ENCODE measurements at places on chromosomes 16 and 17.

DNA sequence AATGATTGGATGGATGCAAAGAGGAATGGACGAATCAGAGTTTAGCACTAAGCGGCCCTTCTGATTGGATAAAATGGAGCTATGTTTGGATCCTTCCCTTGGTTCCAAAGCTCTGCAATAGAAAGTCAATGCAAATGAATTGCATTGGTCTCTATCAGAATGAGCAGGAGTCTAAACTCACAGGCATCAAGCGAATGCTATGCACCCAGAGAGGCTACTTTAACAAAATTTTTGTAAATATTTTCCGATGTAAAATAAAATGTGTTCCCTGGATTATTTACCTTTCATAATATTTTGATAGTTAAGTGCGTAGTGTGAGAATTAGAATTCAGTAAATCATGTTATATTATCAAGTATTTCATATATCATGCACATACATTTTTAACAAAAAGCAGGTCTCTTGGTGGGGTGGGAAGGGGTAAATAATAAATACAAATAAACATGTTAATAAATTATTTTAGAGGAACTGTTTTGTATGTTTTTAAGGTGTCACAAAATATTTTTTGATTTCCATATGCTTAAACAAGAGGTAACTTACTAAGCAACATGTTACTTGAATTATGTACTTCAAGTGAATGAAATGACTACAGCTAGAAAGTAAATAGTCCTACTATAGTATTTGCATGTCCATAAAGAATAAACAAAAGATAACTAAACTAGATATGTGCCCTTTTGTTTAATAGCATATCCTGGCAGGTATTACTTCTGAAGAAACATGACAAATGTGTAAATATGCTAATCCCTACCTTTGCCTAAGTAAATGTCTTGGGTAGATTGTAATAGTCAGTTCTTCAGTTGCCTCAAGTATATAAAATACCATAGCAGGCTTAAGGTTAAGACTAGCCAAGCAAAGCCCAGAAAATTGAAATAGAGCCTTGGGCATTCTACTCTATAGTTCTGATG is 4.4 kb upstream of the UNK start:
- DNase-seq = no peak

GRCh38 chr16:20812510-20812909 is 6.2 kb downstream of the REXO5 start:
- DNase-seq = no peak

GRCh38 chr17:51258756-51259563 is 889 bp downstream of the MBTD1 start:
- peak; percentile 30 for DNase-seq

GRCh38 chr16:59470556-59470955 is 736.4 kb upstream of the GOT2 start:
- DNase-seq = no peak

GRCh38 chr17:73420897-73421296 is 109.1 kb upstream of the CDC42EP4 start:
- DNase-seq = no peak

DNA sequence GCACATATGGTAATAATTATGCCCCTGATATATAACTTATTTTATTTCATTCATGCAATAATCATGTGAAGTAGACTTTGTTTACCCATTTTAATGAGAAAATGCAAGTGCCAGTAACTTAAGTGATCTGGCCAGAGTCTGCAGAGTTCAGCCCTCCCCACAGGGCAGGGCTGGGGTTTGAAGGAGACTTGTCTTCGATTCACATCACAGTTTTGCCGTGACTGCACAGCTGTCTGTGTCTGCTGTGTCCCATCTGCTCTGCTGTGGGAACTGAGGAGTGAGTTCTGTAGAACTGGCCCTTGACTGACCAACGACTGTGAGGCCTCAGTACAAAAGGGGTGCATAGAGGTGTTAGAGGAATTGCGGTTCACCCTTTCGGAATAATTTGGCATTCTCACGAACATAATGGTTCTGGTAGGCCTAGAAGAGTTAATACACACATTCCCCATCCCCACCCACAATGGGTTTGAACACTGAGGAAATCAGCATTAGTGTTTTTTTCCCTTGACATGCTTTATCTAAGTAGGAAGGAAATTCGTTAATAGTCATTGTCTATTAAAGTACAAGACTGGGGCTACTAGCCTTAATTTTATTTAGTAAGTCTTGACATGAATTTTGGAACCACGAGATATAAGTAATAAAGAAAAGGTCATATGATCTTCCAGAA is 113.6 kb upstream of the MON1B start:
- no peak for DNase-seq

DNA sequence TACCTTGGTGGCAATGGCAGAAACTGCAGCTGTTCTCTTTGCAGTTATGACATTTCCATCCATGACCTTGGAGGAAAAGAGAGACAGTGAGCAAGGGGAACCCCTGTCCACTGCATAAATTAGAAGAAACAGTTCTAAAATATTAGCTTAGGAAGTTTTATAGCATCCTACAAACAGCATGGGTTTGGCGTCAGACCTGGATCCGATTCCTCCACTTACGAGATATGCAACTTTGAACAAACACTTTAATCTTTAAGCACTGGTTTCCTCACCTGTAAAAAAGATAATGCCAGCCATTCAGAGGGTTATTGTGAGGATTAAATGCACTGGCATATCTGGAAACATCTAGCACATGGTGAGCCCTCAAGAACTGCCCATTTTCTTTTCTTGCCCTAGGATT is 2.6 kb downstream of the CRYM start:
- DNase-seq = no peak

- DNase-seq = no peak
Measured at GRCh38 chr17:71032746-71033273, 863.5 kb downstream of the KCNJ2 start.

DNA sequence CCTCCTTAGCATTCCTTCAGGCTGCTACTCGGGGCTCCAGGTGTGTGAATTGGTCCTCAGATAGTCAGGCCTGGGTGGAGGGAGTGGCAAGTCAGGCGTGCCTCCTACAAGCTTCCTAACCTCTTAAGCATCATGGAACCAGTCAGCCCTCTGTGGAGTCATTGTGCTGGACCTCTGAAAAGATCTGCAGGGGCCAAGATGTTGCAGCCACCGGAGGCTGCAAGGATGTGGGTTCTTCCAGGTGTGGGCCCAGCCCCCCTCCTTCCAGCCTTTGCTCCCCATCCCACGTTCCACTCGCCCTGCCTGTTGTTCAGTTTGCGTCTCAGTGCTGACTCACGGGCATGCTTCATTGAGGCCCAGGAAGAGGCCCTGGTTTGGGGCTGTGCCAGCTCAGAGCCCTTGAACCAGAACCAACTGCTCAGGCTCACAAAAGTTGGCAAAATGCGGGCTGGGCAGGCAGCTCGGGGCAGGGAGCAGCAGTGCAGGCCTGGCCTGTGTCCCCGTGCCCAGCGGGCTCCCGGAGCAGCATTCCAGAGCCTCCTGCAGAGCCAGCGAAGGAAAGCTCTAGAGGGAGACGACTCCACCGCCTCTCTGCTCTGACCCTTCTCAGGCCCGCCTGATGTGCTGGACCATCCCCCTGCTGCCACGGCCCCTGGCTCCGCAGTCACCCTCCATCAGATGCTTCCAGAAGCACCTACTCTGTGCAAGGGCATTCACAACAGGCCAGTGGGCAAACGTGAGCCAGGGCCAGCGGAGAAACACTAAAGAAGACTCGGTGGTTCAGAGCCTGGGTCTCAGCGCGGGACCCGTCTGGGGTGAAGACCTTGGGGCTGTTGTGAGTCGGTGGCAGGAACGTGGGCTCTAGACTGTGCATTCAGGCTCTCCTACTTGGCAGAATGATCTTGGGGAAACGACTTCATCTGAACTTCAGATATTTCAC is 7.5 kb downstream of the LDHD start:
- DNase-seq = peak; percentile 84

- no peak for DNase-seq
Measured at GRCh38 chr17:8147805-8148404, 4.3 kb downstream of the PER1 start.

GRCh38 chr16:1182950-1183907 is 30.3 kb downstream of the CACNA1H start:
- no peak for DNase-seq

DNA sequence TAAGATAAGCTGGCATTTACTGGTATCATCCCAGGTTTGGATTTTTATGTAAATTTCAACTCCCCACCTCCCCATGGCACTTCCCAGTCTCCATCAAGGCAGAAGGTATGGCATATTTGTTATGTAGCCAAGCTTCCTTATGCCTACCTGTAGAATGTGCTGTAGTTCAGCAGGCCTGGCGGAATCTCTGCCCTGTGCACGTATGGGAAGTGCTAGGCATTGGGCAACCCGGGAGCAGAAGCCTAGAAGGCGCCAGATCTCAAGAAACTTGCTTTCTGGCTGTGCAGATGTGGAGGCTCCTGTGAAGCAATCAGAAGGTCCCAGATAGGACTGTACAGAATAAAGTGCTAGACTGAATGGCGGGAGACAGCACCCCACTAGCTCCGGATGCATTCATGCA is 64.7 kb downstream of the SNX20 start:
- no peak for DNase-seq

DNA sequence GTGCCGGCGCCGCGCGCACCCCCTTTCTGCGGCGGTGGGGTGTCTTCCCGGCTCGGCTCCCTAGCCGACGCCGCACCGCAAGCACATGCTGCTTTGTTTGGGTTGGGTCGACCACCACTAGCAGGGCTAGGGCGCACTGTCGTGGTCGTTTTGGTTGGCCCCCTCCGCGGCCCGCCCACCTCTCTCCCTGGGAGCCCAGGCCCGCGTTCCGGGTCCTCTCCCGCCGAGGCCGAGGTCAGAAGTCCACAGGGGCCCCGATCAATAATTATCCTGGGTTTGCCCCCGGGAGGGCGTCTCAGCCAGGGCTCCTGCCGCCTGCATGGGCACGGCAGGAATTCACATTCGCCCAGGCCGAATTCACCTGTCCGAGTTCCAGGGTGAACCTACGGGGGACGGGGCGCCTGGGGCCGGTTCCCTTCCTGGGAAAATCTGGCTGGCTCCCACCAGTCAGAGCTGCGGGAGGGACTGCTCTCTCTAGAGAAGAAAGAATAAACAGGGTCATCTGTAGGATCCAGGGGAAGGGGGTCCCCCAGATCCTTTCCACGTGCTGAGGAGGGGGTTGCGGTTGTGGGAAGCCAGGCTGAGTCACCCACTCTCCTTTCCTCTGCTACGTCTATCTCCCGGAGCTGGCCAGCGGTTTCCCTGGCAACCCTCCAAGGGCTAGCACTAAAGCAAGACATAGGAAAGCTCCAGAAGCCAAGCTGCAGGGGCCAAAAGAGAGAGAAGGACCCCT is 584 bp upstream of the STAT5B start:
- DNase-seq = peak; percentile 39

DNA sequence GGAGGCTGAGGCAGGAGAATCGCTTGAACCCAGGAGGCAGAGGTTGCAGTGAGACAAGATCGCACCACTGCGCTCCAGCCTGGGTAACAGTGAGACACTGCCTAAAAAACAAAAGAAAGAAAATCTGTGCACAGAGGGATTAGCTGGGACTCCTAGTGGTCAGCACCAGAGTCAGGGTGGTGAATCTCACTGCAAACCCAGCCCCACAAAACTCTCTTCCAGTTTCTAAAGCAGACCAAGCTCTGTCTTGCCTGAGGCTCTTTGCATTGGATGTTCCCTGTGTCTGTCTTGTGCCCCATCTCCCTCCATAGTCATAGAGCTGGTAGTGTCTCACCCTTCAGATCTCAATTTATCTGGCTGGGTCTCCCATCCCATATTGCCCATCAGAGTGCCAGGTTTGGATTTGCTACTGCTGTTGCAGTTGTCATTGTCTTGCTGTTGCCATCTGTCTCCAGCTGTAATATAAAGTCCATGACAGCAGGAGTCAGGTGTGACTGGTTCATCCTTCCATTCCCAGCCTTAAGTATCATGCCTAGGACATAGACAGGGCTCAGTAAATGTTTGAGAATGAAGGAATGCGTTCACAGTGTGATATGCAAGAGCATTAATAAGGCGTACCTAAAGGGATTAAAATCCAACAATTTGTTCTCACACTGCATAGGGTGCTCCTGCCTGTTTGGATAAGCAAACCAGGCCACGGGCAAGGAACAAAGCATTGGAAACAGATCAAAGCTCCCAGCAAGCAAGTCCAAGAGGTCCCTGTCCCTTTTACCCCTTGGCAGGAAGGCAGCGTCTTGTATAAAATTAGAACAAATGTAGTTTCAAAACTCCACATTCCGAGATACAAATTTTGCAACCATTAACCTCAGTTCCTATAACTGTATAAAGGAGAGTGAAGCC is 614.6 kb upstream of the CDH5 start:
- DNase-seq = no peak

DNA sequence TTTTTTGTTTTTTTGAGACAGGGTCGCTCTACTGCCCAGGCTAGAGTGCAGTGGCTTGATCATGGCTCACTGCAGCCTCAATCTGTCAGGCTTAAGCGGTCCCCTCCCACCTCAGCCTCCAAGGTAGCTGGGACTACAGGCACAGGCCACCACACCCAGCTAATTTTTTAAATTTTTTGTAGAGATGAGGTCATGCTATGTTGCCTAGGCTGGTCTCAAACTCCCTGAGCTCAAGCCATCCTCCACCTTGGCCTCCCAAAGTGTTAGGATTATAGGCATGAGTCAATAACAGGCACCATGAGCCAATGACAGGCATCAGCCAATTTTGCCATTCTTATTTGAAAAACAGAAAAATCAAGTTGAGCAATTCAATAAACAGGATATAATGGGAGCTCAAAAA is 125.0 kb downstream of the SPAG9 start:
- DNase-seq = no peak

DNA sequence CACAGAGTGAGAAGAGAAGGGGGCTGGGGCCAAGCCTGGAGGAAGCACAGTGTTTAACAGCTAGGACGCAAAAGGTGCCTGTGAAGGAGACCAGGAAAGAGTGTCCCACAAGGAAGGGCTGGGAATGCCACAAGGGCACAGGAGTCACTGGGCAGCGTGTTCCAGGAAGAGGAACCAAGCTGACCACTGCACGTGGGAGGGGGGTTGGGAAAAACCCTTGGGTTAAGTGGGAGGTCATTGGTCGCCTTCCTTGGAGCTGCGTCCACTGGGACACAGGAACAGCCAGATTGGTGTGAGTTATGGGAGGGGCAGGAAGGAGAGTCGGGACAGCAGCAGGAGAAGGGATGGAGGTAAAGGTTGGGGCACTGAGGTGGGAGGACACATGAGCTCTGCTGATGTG is 12.9 kb downstream of the TTYH2 start:
- DNase-seq = no peak

DNA sequence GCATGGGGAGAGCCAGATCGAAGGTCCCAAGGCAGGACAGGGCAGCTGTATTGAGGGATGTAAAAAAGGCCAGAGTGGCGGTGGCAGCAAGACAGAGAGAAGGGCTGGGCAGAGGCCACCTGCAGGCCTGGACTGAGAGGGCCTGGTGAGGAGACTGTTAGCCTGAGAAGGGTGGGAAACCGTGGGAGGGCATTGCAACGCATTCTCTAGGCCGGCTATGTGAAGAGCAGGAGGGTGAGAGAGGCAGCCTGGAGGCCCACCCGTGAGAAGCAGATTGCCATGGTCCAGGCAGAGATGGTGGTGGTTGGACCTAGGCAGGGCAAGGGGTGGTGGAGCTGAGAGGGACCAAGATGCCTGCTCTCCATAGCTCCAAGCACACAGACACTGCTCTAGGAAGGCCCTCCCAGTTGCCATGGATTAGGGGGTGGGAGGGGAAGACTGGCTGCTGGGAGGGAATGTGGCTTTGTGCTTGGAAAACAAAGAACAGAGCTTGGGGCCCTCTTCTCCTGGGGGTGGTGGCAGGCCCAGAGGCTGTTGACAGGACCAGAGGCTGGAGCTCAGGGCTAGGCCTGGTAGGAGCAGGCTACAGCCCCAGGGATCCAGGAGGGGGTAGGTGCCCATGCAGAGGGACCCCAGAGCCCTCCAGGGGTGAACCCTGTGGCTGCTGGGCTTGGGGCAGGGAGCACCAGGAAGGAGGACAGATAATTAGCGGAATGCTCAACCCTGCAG is 12.4 kb upstream of the TCAP start:
- no peak for DNase-seq
